ENCODE measurements at places on chromosomes 11 and 22.
A peak's percentile ranks its signal among the peaks of the same experiment; 100 is the strongest.

DNA sequence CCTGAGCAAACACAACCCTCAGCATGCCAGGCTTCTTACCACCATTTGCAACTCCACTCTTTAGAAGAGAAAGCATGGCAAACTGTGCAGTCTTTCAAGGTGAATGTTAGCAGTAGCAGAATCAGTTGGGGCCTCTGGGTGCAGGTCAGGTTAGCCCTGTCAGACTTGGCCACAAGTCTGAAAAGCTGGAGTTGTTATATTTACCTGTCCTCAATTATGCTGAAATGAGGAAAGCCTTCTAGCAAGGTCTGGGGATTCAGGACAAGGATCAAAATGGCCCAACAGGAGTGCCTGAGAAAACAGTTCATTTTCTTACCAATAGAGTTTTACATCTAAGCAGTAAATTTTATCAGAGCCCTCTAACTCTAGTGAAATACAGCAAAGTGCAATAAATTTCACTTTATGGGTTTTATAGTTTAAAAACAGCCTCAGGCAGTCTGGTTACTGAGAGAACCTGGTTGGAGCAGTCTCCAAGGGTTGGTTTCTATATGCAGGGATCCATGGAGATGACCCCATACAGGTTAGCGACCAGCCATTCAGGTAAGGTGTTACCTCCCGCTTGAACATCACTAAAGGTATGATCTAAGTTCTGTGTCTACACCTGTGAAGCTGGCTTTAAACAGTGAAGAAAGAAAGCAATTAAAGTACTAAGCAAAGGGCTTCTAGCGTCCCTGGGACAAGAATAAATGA, 212.5 kb upstream of the MPPED2 start:
- no peak for DNase-seq

GRCh38 chr11:114892381-114893197, 214.3 kb downstream of the NXPE2 start:
- peak; percentile 4 for DNase-seq

DNA sequence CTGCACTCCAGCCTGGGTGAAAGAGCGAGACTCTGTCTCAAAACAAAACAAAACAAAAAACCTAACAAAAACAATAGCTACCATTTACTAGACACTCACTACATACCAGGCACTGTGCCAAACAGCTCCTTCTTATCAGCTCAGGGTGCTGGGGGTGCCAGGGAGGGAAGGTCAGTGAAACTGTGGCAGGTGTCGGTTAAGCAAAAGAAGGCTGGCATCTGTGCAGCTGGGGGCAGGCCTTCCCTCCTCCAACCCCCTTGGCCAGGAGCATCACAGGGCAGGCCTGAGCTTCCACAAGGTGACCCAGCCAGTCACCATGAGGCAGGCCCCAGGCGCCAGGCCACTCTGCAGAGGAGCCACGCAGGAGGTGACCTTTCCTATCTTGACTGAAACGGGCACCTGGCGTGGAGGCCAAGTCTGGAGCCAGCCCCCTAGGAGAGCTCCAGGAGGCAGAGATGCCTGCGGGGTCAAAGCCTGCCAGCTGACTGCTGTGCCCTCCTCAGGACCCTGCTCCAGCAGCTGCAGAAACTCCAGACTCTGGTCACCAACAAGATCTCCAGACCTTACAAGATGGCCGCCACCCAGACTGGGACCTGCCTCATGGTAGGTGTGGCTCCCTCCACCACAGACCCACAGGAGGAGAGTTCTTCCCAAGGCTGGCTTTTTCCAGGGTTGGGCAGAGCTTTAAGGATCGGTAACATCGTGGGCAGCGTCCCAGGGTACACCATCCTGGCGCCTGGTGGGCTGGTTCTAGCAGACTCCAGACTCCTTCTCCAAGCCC, 31.3 kb upstream of the DGKZ start:
- DNase-seq: no peak

DNA sequence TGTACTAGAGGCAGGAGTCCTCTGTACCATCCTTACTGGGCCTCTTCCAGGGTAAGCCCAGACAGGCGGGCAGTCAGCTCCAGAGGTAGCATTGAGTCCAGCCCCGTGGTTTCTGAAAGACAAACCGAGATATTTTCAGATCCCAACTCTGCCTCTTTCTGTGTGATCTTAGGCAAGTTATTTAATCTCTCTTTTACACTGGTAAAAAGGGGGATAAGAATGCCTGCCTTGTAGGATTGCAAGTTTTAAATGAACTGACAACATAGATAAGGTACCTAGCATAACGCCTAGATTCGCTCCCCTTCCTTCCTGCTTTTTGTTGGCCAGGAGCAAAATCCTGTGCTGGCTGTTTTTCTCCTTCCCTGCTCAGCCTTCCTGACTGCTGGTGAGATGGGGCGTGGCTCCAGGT, 56.4 kb upstream of the NNMT start:
- DNase-seq: no peak

- DNase-seq: no peak
Measured at GRCh38 chr11:67204822-67205221, 61.5 kb upstream of the GRK2 start.

DNA sequence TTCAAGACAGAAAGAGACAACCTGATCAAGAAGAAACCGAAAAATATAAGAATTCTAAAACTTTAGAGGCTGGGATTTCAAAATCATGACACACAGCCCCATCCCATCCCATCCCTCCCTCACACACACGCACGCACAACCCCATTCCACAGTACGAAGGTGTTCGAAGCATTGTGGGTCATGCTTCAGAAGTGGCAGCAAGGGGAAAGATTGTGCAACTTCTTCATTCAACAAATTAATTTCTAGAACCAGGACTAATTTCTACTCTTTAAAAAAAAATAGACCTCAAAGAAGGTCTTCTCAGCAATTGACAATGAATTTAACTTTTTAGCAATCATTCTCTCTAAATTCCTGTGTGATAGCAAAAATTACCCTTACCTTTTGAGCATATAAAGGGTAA, 867 bp downstream of the SPA17 start:
- no peak for DNase-seq

- DNase-seq: peak; percentile 4
Measured at GRCh38 chr11:93895106-93895862, 44.9 kb upstream of the VSTM5 start.

DNA sequence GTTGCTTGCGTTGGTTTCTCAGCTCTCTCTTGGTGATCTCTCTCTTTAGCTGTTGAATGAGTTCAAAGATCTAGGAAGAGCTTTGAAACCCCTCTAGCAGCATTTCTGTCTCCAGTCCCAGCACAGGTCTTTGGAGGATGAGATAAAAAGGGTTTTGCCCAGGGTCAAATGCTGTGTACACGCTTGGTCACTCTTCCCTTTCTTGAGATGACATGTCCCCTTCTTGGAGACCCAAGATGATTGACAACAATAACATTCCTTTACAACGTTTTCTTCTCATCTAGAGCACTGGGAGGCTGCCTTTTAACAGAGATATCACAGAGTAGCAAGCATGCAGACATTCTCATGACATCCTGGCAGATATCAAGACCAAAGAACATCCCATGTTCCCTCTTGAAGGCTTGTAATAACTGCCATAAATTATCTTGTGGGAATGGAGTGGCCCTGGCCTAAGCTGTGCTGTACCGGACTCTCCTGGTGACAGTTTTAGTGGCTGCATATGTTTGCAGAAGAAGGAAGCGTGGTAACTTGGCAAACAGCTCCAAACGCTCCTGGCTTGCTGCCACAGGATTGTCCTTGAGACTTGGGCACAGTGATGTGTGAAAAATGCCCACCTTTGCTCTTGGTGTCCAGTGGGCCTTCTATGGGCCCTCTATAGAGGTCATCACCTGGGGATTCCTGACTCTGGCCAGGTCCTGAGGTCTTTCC, 107.8 kb downstream of the PTPRJ start:
- no peak for DNase-seq

DNA sequence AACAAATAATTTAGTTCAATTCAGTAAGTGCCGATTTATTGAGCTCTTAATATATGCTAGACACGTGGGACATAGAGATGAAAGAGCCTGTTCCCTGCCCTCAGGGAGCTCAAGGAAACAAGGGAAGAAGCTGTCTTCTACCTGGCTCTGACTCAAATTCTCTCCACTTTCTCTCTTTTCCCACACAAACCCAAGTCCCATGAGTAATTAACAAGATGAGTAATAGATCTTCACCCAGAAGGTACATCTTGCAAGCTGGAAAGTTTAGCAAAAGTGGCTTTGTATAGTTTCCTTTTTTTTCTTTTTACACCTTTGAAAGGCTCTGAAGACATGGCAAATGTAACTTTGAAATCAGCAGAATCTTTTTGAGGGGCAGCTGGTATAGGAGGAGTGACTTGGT, 48.2 kb upstream of the CHST1 start:
- DNase-seq: no peak

- DNase-seq: no peak
Measured at GRCh38 chr11:97516688-97517087, 1126.9 kb downstream of the JRKL start.

GRCh38 chr11:1131033-1131911, 26.5 kb upstream of the MUC5AC start:
- no peak for DNase-seq

GRCh38 chr11:78588517-78588916, 13.9 kb upstream of the NARS2 start:
- DNase-seq: no peak

- no peak for DNase-seq
Measured at GRCh38 chr11:124214027-124214426, 26.9 kb upstream of the OR8G1 start.

GRCh38 chr11:79090191-79090705, 350.6 kb downstream of the TENM4 start:
- no peak for DNase-seq

DNA sequence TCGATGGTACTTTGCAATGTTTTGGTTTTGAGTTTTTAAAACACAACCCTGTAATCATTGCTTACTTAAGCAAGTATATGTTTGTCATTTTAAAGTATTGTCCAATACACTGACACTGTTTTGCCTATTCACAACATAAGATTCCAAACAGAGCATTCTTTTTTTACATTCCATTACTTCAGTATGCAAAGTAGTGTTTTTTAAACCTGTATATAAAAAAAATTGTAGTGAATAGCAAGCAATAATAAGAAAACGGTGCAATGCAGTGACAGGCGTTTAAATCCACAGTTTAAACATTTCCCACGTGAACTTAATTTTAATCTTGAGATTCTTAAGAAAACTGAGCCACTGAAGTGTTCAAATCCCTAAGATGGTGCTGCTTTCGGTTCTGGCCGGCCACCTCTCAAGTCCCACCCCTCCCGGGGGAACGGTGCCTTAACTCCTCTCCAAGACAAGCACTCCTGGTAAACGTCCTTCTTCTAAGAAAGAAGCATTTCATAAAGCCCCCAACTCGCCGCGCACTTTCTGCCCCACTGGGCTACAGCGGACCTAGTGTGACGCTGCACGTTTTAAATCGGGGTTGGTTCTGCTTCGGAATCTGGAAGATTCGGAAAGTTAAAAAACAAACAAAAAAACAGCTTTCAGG, 2.9 kb downstream of the PGR start:
- no peak for DNase-seq

DNA sequence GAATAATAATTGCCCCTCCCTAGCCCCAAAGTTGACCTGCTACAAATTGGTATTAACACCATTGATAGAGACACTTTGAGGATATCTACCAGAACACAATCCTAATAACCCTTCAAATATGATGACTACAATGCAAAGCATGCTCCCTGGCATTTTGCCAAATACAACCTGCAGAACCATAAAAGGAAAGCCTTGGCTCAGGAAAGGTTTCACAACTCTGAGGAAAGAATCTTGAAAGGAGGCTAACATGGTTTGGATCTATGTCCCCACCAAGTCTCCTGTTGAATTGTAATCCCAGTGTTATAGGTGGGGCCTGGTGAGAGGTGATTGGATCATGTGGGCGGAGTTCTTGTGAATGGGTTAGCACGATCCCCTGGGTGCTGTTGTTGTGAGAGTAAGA, 140.4 kb upstream of the ARHGAP42 start:
- no peak for DNase-seq

DNA sequence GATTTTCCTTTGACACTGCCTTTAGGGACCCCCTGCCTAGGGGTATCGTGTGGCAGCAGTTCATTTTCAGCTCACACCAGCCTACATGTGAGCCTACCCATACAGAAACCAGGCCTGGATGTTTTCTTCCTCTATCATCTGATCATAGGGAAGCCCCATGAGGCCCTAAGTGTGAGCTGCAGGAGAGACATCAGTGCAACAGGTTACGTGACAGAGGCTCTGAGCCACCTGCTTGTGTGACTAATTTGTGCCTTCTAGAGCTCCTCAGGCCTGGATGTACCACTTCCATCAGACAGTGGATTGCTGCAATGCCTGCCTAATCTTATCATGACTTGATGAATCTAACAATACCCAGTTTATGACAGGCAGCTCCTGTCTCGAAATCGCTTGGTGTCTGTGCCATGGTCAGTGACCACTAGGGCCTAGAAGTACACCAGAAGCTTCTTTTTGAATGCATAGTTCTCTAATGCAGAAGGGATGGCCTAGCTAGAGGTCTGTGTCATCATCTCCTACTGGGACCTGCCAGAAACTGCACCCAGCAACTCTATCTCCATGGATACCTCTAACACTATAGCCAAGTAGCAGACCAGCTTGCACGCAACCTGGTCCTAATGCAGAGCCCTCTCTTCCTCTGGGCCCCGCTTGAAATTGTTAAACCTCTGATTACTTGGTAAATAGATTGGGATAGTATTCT, 109.7 kb upstream of the CLPB start:
- no peak for DNase-seq

GRCh38 chr11:27842290-27842689, 142.0 kb upstream of the BDNF start:
- no peak for DNase-seq

DNA sequence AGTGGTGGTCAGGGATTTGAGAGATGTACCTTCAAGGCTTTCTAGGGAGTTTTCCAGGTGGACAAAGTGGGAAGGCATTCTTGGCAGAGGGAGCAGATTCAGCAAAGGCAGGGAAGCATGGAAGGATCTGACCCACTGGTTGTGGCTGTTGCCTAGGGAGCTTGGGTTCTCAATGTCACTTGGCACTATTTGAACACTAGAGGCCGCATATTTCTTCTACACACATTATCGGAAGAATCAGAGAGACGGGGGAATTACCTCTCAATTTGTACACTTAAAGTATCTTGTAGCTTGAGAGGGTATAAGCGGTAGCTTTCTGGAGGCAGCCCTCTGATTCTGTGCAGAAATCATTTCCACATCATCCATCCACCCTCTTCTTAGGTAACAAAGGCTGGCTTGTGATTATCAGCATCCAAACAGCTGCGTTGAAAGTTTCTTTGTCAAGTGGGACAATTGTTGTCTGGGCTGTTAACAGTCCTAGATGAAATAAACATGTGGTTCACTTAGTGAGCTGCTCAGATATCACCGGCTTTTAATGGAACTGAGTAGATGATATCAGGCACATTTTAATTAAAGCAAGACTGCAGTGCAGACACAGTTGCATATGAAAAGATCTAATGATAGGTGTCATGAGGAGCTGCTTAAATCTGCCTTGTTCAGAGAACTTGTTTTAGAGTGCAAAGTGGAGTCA, 2.6 kb downstream of the NELL1 start:
- DNase-seq: no peak

DNA sequence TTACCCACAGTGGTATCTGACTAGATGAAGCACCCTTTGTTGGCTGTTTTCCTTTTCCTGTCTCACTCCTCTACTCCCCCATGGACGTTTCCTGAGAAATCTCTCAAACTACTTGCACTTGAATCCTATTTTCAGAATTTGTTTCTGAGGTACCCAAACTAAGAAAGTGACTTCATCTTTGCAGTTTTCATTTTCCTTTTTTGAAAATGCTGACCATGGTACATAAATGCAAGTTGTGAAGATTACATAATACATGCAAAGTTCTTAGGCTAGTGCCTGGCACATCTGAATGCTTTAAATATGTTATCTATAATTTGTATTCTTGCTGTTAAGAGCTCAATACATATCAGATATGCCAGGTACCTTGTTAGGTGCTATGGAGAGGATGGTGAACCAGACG, 644.7 kb upstream of the TENM4 start:
- DNase-seq: no peak

Measured in activated T-cell treated with anti-CD3 and anti-CD28 coated beads, Interleukin-2, amount 50 U/mL, for 72 hours (primary cell).